ENCODE measurements at places on chromosomes 13 and 19.

DNA sequence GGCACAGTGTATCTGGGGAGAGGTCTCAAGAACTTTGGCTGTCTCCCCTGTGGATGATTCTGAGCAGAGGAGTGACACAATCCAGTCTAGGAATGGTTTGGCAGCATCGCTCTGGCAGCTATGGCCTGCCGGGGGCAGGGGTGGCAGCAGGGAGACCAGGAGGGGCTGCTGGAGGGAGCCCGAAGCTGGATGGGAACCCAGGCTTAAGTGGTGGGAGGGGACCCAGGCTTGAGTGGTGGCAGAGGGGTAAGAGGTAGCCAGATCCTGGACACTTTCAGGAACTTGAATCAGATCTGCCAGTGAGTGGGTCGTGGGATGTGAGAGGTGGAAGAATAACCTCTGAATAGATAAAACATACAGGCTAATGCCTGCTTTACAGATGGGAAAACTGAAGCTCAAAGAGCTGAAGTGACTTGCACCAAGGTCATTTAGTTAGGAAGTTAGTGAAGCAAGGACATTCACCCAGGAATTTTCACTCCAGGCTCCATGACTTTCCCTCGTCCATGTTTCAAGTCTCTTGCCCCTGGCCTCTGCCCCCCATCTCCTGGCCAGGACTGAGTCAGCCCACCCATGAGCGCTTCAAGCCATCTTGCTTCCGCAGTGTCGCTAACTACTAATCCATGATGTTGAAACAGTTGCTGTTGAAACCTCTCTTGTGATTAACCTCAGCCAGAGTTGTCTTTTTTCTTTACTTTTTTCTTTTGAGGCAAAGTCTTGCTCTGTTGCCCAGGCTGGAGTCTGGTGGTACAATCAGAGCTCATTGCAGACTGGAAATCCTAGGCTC lies 29.9 kb upstream of the C1QTNF9 start:
- no peak for DNase-seq

GRCh38 chr13:44098559-44098958 lies 218.9 kb downstream of the LACC1 start:
- no peak for DNase-seq

DNA sequence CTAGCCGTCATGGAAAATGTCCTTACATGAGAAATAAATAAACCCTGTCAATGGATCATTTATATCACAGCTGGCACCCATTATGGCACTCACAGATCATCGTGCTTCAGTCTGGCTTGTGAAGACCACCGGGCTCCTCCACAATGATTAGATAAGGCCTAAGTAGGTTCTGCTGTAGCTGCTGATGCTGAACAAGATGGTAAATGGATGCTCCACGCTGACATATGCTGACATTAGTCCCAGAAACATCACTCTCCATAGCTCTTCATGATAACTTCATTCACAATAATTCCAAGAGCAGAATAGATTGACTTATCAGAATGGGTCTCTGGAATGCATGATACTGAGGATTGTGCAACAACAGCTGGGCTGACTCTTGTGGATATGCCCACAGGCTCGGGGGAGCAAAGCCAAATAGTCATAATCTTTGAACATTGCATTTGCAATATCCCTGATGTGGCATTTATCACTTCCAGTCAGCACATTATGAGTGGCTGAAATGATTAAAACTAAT lies 63.8 kb upstream of the RXFP2 start:
- no peak for DNase-seq

DNA sequence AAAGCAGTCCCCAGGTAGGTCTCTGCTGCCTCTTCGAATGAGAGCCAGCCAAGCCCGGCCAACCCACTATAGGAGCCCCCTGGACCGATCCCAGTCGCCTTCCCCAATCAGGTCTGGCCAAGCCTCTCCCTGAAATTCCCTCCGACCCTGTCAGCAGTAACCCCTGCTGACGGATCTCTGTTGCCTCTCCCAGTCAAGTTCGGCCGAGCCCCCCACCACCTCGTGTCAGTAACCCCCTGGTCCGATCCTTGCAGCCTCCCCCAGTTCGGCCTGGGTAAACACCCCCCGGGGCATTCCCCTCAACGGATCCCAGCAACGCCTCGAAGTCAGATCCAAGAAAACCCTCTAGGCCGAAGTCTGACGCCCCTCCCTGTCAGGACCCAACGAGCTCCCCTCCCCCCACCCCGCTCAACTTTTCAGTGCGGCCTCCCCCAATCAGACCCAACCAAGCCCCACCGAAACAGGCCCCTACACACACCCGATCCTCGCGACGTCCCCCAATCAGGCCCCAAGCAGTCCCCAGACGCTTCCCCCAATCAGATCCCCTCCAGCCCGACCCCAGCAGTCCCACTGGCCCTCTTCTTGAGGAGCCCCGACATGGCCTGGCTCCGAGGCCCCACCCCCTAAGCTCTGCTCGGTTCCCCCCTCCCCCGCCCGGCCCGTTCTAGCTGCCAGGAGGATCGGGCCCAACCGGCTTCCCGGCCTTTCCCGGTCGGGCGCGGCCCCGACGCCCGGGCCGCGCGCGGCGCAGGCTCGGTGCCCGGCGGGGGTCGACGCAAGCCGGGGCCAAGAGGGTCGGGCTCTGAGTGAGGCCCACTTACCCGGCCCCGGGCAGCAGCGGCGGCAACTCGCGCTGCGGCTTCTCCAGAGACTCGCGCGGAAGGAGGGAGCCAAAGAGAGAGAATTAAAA lies 1.8 kb downstream of the TNPO2 start:
- DNase-seq: peak; percentile 61

DNA sequence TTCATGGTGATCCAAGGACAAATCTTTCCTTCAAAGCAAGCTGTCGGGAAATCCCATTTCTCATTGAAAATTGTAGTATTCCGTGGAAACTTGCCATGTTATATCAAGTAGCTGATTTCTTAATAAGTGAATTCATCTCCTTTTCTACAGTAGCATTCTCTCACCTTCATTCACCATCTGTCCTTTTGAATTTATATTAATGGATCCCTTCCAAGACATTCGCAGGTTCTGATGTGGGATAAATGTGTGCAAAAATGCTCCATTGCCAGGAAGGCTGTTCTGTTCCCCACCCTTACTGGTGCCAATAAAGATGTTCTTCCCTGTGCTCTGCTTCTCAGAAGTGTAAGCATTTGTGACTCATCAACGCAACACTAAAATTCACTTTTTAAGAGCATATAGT lies 36.2 kb downstream of the AMER2 start:
- no peak for DNase-seq

GRCh38 chr19:17075864-17076542 lies 426 bp downstream of the MYO9B start:
- peak; percentile 72 for DNase-seq
